ENCODE measurements at places on chromosomes 6 and 20.

- H3K27me3 ChIP-seq, result no peaks in the 10 kb centered on the region
- H3K36me3 ChIP-seq, result no peaks in the 10 kb centered on the region
- no peaks in the 10 kb centered on the region for H3K4me1 ChIP-seq
- H3K27ac ChIP-seq, result no peak overlapping the region
- no peak overlapping the region for H3K4me3 ChIP-seq
- no peak for DNase-seq
Observed at GRCh38 chr6:148864941-148865340, 118.1 kb downstream of the UST start.

DNA sequence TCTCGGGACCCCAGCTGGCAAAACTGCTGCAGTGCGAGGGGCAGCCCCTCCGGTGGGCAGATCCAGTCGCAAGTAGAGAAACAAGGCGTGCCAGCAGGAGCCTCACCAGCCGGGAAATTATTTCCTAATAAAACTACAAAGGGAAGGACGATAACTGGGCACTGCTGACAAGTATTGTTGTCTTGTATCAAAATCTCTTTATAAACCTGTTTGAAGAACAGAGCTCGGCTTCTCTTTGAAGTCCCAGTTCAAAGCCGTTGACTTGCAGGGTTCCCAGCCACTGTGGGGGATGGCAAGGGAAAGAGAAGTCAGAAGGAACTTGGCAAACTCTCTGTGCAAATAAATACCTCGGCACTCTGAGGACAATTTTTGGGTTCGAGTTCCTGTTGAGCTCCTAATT lies 504.5 kb downstream of the CD83 start:
- H3K4me1 ChIP-seq, result peaks cover 12% of the 10 kb centered on the region
- no peak overlapping the region for H3K27ac ChIP-seq
- DNase-seq, result no peak
- H3K27me3 ChIP-seq, result no peaks in the 10 kb centered on the region
- H3K36me3 ChIP-seq, result no peaks in the 10 kb centered on the region

DNA sequence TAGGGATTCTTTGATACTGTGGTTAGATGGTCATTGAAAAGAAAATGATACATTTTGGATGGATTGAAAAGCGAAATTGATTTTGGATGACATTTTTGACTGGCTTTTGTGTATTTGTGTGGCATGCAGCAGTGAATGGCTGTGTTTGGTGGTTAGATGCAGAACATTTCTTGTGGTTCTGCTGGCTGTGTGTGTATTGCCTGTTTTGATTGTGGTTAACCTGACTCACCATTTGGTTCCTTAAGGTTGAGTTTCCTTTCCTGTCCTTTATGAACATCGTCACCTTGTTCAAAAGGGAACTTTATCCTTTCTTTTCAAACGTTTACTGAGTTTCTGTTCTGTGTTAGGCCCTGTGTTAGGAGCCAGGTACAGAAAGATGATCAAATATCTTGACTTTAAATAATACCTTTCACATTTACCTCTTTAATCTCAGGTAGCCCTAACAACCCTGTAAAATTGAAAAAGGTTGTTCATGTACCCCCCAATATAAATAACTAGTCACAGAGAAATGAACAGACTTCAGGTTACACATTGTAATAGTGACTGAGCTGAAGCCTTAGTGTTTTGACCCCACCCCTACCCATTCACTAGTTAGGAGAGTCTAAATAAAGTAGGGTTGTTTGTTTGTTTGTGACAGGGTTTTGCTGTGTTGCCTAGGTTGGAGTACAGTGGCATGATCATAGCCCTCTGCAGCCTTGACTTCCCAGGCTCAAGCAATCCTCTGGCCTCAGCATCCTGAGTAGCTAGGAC lies 23.8 kb downstream of the ANKS1A start:
- H3K27me3 ChIP-seq, result no peaks in the 10 kb centered on the region
- H3K27ac ChIP-seq, result peak overlapping the region; percentile 3
- no peak for DNase-seq
- H3K4me3 ChIP-seq, result no peak overlapping the region
- peaks cover 12% of the 10 kb centered on the region for H3K4me1 ChIP-seq

DNA sequence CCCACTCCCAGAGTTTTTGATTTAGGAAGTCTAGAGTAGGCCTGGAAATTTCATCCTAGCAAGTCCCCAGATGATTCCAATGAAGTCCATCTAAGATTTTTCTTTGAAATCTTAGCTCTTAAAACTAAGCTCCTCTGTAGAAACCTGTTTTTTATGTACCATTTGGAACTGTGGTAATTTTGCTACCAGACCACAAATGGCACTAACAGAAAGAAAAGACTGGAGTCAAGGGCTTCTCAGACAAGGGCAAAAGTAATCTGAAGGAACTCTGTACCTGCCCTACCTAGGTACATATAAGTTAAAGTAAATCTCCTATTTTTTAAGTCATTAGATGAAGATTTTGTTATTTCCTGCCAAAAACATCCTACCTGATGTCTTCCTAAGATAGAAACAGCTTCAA lies 155.0 kb upstream of the HTR1E start:
- no peak for DNase-seq
- H3K27ac ChIP-seq, result no peak overlapping the region
- no peaks in the 10 kb centered on the region for H3K36me3 ChIP-seq
- H3K4me1 ChIP-seq, result no peaks in the 10 kb centered on the region
- no peak overlapping the region for H3K4me3 ChIP-seq
- no peaks in the 10 kb centered on the region for H3K27me3 ChIP-seq

GRCh38 chr6:80021131-80021530 lies 16.7 kb downstream of the TTK start:
- no peak for DNase-seq
- H3K27ac ChIP-seq, result no peak overlapping the region
- H3K4me1 ChIP-seq, result no peaks in the 10 kb centered on the region
- H3K36me3 ChIP-seq, result no peaks in the 10 kb centered on the region

DNA sequence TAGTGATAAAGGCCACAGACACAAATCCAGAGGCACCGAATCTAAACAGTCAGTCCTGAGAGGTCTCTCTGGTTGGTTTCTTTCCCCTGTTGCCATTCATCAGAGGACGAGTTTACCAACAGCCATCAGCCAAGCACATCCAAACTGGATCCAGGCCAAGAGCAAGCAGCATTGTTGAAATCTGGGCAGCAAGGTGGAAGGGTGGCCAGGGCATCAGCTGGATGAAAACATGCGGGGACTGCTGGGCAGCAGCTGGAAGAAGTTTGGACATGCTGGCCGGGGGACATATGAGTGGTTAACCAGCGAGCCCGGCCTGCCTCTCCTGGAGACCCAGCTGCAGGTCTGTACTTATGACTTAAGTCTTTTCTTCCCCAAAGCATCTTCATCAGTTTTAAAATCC lies at the start of gene SMIM28:
SMIM28 (plus strand) TSS at position 62 of the 400 bp plus-strand sequence; CDS start at position 230, 168 bp downstream.
- H3K4me3 ChIP-seq, result no peak within 1 kb of the TSS
- H3K4me1 ChIP-seq, result no peaks in the 10 kb centered on the region
- no peaks in the 10 kb centered on the region for H3K27me3 ChIP-seq
- no peaks in the 10 kb centered on the region for H3K36me3 ChIP-seq

DNA sequence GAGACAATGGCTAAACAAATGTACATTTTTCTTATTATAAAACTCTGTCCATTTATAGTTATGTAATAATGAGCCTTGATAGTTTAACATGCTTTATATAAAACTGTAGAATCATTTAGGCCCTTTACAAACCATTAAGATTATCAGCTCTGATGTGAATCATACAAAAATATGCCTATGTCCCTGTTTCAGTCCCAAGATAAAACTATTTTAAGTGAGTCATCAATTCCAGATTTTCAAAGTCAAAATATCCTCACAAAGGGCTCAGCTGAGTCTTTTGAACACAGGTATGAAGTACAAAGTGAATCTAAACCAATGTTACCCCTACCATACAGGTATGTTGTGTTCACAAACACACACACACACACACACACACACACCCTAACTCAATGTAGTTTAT lies 88.0 kb downstream of the PTPRK start:
- no peaks in the 10 kb centered on the region for H3K4me1 ChIP-seq
- H3K4me3 ChIP-seq, result no peak overlapping the region
- no peak overlapping the region for H3K27ac ChIP-seq
- no peaks in the 10 kb centered on the region for H3K36me3 ChIP-seq
- DNase-seq, result no peak

DNA sequence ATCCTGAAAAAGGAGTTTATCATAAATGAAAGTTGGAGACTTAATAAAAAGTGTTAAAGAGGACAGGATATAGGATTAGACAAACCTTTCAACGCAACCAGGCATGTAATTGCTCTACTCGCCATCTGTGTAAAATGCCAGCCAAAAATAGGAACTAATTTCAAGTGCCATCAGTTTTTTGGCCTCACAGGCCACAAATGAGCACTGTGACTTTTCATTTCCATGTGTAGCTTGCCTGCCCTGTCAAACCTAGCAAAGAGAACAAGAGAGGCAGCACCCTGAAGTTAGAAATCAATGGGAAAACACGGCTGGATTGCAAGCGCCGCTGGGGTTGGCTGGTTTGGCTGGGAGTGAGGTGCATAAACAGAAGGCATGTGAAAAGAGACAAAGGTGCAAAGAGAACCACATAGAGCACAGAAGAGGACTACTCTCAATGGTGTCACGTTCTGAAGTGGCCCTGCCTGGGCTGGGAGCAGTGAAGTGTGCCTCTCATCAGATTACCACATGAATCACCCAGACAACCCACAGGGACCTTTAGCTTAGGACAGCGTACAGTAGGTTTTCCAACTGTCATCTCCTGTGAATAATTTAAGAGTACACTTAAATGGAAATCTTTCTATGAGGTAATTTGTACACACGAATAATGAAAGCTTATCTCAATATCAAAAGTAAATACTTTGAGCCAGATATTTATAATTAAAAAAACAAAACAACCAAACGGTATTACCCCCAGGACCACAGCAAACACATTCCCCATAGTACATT lies 78.0 kb upstream of the NHSL1 start:
- H3K36me3 ChIP-seq, result no peaks in the 10 kb centered on the region
- H3K27ac ChIP-seq, result no peak overlapping the region
- peaks cover under 1% of the 10 kb centered on the region for H3K4me1 ChIP-seq

- no peak overlapping the region for H3K27ac ChIP-seq
- H3K36me3 ChIP-seq, result no peaks in the 10 kb centered on the region
- peaks cover 11% of the 10 kb centered on the region for H3K4me1 ChIP-seq
- DNase-seq, result no peak
Observed at GRCh38 chr6:143062551-143062950, 1.9 kb downstream of the AIG1 start.

DNA sequence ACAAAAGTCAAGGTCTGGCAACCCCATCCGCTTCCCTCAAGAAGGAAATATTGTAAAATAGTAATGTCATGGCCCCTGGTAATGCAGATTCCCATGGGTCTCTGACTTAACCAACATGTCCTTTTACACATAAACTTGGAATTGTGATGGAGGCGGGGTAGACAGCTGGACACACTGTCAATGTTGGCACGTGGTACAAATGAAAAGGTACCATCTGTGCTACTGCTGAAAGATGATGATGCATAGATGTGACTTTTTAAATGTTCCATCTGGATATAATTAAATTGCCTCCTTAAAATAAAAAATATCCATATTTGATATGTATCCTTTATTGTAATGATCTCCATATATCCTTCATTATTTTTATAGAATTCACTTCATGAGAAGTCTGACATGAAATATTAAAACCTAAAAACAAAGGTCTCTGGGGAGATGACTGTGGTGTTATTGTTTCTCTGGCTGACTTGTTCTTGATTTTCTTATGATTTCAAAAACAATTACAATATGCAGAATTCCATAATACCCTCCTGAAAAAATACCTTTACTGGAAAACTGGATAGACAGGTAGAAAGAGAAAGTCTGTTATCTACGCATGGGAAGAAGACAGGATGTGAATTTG lies 104.5 kb downstream of the MKKS start:
- no peaks in the 10 kb centered on the region for H3K36me3 ChIP-seq
- no peaks in the 10 kb centered on the region for H3K4me1 ChIP-seq
- no peak for DNase-seq
- no peak overlapping the region for H3K4me3 ChIP-seq
- no peak overlapping the region for H3K27ac ChIP-seq

DNA sequence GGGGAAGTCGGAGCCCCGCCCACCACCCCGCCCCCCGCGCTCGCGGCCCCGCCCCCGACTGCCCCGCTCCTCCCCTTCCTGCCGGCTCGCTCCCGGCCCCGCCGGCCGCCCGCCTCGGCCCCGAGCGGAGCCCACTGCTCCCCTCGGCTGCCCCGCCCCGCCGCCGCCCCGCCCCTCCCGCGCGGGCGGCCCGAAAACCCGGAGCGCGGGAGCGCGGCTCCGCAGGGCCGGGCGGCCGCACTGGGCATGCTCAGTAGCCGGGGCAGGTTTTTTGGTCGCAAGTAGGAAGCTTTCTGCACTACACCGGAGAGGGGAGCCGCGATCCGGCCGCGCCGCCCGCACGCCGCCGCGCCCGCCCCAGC lies at the start of gene CDYL:
CDYL (plus strand) TSS at position 274 of the 362 bp plus-strand sequence. CDS start 380 bp downstream, outside the sequence.
- DNase-seq, result peak; percentile 78
- H3K36me3 ChIP-seq, result no peaks in the 10 kb centered on the region
- H3K4me3 ChIP-seq, result peak within 1 kb of the TSS; percentile 70

DNA sequence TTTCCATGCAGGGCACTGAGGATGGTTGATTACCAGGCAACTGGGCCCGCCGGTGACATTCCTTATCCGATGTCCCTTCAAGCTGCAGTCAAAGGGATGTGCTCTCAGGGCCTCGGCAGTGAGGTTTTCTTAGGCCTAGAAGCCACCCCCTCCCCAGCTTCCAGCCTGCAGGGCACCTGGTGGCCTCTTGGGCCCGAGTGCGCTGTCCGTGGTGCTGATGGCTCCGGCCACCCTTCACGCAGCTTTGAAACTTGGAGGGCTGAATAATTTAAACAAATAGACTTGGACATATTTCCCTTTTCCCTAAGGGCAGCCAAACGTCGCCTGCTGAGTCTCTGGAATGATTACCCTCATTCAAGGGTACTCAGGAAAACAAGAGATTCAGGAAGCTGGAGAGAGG lies 8.9 kb upstream of the MLN start:
- peaks cover 72% of the 10 kb centered on the region for H3K27me3 ChIP-seq
- peaks cover 3% of the 10 kb centered on the region for H3K4me1 ChIP-seq
- peak; percentile 35 for DNase-seq
- no peaks in the 10 kb centered on the region for H3K36me3 ChIP-seq

DNA sequence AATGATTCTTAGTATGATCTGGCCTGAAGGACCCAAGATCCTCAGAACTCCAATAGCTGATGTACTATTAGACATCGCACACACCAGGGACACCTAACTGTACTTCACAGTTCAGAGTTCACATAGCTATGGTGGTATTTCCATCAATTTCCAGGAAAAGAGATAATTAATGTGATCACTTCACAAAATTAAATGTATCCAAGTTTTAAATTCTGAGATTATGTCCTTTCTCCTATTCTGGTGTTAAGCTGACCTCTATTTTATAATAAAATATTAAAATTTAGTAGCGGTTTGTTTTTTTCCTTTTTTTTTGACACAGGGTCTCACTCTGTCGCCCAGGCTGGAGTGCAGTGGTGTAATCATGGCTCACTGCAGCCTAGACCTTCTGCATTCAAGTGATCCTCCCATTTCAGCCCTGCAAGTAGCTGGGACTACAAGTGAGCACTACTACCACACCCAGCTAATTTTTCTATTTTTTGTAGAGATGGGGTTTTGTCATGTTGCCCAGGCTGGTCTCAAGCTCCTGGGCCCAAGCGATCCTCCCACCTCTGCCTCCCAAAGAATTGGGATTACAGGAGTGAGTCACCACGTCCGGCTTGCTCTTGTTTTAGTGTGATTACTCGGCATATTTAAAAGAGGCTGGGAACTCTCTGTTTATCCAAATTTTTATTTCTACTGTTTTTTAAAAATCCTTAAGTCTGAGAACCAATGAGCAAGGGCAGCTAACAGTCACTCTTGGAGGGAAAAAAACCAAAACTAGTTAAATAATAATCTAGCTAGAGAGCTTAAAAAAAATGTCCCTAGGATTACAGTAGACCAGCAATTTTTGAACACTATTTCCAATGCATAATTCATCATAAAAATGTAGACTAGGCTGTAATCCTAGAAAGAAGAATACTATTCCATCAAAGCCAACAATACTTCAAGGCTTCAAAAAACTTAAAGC lies 16.0 kb downstream of the KIF13A start:
- DNase-seq, result no peak
- H3K36me3 ChIP-seq, result no peaks in the 10 kb centered on the region
- no peak overlapping the region for H3K4me3 ChIP-seq
- no peak overlapping the region for H3K27ac ChIP-seq
- no peaks in the 10 kb centered on the region for H3K27me3 ChIP-seq
- H3K4me1 ChIP-seq, result no peaks in the 10 kb centered on the region
